Endothelial cell (in vitro differentiated cells): ENCODE measurements at places on chromosomes 11 and 22. TPM values are rescaled to one million over a fixed set of nuclear protein-coding genes. Genes with fewer than 3 reads are reported as not detected.

The IGLL5 gene
- total RNA-seq, result not detected

The CLMP gene
- total RNA-seq, result 5.5 TPM

DNA sequence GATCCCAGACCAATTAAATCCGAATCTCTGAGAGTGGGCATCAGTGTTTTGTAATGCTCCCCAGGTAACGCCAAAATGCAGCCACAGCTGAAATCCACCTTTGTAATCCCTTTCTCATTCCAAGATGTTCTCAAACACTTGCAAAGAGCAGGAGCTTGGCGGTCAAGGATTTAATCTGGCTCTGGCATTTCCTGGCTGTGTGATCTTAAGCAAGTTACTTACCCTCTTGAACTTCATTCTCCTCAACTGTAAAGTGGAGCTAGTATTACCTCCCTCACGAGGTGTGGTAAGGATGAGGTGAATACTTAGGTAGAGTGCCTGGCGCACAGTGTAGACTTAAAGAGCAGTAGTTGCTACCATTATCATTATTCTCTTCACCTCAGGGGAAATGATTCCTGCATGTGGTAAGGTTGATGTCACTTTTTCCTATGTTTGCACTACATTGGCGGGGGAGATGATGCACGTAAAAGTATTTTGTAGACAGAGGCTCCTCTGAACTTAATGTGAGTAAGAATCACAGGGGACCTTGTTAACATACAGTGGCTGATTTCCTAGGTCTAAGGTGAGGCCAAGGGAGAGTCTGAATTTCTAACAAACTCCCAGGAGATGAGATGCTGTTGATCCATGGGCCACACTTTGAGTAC lies 210.4 kb upstream of the PITPNB start:
- no peak for DNase-seq

GRCh38 chr11:80350541-80350940 lies 909.7 kb upstream of the TENM4 start:
- DNase-seq, result no peak

The MRGPRX4 gene
- total RNA-seq, result not detected

GRCh38 chr22:36831717-36832116 lies 14.9 kb upstream of the PVALB start:
- DNase-seq, result no peak

The CABP7 gene
- not detected for total RNA-seq

DNA sequence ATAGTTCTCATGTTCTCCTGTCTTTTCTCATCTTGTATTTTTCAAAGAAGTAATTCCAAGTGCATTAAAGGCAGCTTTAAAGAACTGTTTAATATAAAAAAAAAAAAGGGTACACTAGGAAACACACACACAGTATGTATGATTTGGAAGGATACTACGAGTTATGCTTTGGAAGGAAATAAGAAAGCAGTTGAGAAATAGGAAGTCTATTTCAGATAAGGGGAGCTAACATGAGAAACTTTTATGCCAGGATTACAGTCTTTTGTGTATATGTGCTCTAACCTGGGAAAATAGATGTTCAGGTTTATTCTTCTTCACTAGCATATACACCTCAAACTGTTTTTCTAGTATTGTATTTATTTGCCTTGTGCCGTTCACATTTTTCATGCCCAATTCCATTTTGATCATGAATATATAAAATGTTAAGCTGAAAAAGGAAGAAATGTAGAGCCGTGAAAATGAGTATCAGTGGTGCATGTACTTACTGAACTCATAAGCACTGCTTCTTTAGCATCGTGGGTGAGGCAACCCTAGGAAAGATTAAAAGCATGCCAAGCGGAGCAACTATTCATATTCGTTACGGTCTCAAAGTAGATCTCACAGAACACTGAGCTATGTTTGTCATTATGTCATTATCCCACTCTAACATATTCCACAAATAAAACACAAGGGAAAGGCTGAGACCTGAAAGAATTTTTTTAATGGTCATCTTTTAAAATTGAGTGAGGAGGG lies 59.6 kb downstream of the GUCY1A2 start:
- no peak for DNase-seq

DNA sequence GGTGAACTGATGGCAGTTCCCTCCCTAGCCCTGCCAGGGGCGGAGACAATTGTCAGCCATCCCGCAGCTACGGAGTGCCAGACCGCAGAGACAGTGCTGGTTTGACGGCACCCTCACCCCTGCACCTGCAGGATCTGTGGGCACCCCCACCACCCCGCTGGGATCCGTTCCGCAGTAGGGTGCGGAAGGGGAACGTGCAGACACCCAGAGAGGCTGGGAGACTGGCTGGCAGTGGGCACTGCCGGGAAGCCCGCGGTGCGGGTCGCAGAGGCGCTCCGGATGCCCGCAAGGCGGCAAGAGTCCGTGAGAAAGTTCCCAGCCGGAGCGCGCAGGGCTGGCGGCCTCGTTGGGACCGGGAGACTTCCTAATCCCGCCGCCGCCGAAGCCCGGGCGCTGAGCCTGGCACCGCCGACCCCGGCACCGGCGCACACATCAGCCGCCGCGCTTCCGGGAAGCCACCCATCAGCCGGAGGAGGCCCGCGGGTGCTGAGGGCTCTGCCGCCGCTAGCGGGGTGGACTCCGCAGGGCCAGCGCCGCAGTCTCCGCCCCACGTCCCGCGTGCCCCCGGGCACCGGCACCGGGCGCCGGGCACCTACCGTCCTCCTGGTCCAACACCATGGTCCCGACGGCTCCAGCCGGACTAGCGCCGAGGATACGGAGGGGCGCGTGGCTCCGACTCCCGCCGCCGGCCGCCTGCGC lies 4.3 kb upstream of the LMO1 start:
- DNase-seq, result no peak

GRCh38 chr22:40594924-40595323 lies 41.6 kb downstream of the MRTFA start:
- DNase-seq, result no peak

GRCh38 chr22:32680895-32681294 lies 120.6 kb upstream of the TIMP3 start:
- DNase-seq, result no peak

- no peak for DNase-seq
Measured at GRCh38 chr22:46110215-46110614, 40.1 kb upstream of the PPARA start.

The AGBL2 gene
- total RNA-seq, result 1.7 TPM

- no peak for DNase-seq
Measured at GRCh38 chr22:35330258-35330861, 30.7 kb downstream of the TOM1 start.

The OR5AL1 gene
- not detected for total RNA-seq

DNA sequence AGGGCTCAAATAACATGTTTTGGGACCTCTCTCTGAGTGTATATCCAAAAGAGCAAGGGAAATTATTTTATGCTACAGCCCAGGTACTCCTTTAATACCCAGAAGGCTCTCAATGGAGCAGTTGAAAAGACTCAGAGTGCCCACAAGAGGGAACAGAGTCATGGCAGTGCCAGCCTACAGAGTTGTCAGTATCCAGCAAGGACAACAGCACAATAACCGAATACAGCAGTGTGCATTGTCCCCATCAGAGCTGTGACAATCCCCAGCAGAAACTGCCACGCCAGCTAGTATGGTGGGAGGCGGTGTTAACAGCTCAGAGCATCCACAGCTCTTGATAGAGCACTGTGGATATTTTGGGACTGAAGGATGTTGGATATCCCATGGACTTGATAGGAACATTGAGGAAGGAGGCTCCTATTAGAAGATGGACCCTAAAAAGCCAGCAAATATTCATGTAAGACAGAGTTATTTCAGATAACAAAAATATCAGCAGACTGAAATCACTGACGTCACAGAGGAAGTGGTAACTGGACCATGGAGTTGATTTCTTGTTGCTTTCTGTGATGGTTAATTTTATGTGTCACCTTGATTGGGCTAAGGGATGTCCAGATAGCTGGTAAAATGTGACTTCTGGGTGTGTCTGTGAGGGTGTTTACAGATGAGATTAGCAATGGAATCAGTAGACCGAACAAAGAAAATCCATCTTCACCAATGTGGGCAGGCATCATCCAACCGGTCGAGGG lies 17.7 kb upstream of the PAFAH1B2 start:
- no peak for DNase-seq

GRCh38 chr11:18384157-18384641 lies 10.2 kb upstream of the LDHA start:
- no peak for DNase-seq

The MMP20 gene
- not detected for total RNA-seq

- no peak for DNase-seq
Measured at GRCh38 chr11:61923166-61924063, 6.0 kb upstream of the RAB3IL1 start.

- no peak for DNase-seq
Measured at GRCh38 chr11:7376386-7376785, 108.9 kb upstream of the OLFML1 start.

DNA sequence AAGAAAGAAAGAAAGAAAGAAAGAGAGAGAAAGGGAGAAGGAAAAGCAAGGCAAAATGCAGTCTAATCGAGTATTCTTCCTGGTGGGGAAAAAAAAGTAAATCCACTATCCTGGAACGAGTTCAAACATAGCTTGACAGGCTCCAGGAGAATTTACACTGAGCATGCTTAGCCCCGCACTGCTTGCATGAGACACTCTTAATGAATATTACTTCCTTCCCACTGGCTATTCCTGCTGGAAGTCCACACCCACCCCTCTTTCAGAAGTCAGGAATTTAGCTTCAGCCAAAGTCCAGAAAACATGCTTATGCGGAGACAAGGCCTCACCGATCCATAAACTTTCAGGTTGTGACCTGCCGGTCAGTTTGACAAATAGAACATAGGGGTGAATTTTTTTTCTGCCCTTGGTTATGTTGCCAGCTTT lies 251.8 kb upstream of the BLID start:
- no peak for DNase-seq

DNA sequence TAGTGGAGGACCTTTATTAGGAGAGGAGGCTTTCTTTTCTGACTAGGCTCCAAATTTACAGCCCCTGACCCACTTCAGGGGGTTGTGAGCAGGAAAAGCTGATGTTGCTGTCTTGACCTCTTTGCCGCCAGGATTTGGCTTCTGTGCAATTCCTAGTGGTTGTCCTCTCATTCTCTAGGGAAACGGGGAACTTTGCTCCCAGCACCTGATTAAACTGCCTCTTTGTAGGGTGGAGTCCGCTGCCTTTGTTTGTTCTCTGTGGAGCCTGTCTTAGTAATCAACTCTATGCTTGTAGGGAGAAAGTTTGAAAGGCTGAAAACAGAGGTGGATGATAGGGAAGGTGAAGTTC lies 16.3 kb downstream of the CTNND1 start:
- DNase-seq, result no peak

The TMEM132A gene
- 164 TPM for total RNA-seq

The HSPB2 gene
- total RNA-seq, result not detected

DNA sequence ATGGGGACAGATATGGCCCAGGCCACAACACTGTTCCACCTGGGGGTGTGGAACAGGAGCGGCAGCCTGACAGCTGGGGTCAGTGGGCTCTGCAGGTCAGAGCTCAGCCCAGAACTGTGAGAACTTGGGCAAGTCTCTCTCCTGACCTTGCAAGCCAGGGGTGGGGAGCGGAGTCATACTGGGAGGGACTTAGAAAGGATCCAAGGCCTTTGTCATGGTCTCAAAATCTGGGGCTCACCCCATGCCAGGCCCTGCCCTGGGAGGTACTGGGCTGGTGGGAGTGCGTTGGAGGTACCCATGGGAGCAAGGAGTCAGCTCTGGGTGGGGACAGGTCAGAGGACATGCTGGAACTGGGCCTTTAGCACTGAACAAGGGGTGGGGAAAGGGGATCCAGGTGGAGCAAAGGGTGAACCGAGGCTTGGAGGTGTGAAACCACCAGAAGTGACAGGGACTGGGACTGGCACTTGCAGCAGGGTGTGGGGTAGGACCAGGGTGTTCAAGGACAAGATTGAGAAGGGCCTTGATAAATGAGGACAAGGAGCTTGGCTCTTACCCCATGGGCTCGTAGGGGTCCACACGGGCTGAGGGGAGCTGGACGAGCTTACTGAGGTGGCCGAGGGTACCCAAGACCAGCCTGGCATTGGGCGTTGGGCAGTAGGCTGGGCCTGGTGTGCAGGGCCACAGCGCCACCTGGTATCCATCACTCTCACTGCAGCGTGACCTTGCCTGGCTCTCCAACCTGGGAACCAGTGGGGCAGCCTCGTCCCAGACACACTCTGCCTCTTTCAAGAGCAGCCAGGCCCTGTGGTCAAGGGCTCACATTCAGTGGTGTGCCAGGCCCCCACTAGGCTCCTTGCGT lies 7.4 kb upstream of the PMM1 start:
- peak; percentile 63 for DNase-seq

DNA sequence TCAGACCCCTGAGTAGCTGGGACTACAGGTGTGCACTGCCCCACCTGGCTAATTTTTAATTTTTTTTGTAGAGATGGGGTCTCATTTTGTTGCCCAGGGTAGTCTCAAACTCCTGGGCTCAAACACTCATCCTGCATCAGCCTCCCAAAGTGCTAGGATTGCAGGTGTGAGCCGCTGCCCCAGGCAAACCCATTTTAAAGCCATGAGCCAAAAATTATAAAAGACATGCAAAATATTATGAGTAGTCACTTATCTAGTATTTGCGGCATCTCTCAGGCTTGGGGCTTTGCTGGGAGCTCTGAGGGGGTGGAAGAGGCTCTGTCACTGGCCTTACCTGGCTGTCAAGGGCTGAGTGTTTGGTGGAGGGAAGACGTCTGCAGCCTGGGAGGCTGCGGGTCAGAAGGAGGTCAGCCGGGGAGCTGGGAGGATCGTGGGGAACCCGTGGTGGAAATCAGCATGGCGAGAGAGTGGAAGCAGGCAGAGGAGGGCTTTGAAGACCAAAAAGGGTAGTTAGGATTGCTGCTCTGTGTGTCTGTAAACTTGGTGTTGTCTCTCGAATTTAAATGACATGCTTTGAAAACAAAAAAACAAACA lies 69.1 kb upstream of the PARVG start:
- no peak for DNase-seq

DNA sequence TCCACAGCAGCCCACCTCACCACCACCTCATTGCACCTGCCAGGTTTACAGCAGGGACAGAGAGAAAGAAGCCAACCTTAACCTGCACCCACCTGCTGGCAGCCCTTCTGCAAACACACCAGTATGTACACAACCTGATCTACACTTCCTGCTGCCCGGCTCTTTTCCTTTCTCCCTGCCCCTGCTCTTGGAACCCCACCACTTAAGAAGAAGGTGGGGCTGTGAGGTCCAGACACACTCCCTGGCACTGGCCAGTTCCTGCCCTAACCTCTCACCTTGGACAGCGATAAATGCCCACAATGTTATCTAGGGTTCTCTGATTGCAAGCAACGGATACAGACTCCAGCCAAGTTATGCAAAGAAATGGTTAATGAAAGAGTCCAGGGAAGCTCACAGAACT lies 10.8 kb upstream of the SLC35C1 start:
- no peak for DNase-seq

The UBQLN3 gene
- total RNA-seq, result 1.1 TPM

The LRRC74B gene
- total RNA-seq, result not detected

GRCh38 chr22:25666308-25666707 lies 75.7 kb upstream of the MYO18B start:
- DNase-seq, result peak; percentile 18

- DNase-seq, result no peak
Measured at GRCh38 chr11:86717817-86718501, 45.5 kb upstream of the ME3 start.

The RCOR2 gene
- 9.3 TPM for total RNA-seq
